Type B pancreatic cell (in vitro differentiated cells): ENCODE measurements at places on chromosomes 4 and X. TPM values are rescaled to one million over a fixed set of nuclear protein-coding genes. Genes with fewer than 3 reads are reported as not detected.

DNA sequence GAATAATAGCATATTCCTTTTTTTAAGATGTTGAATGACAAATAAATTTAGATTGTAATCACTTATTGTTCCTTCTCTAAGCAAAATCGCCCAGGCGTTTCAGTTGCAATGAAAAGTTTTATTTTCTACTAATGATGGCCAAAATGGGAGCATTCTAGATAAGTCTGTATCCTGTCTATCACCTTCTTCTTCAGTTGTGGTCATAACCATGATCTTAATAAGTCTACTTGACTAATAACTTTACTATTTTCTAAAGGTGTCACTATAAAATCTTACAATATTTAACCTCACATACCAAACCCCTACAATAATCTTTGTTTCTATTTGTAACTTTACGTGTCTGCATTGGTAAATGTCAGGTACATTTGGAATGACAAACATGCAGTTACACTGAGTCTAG, 723.7 kb upstream of the MAGEB2 start:
- no peak overlapping the region for H3K4me3 ChIP-seq
- DNase-seq, result no peak
- no peak overlapping the region for H3K27ac ChIP-seq
- H3K36me3 ChIP-seq, result no peaks in the 10 kb centered on the region
- H3K27me3 ChIP-seq, result no peaks in the 10 kb centered on the region
- H3K4me1 ChIP-seq, result peaks cover 3% of the 10 kb centered on the region

GRCh38 chr4:143251779-143252178, 67.1 kb downstream of the USP38 start:
- no peak for DNase-seq
- no peaks in the 10 kb centered on the region for H3K36me3 ChIP-seq
- no peak overlapping the region for H3K4me3 ChIP-seq
- no peaks in the 10 kb centered on the region for H3K4me1 ChIP-seq

The SMPX gene
- total RNA-seq, result 0.95 and 2.8 TPM in 2 replicates

DNA sequence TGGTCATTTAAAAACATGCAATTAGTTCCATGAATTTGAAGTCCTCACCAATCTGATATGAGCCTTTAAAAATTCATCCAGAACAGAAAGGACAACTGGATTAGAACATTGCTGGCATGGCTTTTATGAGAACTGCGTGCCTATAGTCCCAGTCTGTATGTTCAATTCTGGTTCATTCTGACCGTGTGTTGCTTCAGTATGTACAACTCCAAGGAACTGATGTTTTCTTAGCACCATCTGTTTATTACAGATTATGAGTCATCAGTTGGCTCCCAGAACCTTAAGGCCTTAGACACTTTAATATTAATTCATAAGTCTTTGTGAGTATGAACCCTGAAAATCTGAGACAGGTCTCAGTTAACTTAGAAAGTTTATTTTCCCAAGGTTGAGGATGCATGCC, 115.0 kb downstream of the CEP44 start:
- H3K4me3 ChIP-seq, result no peak overlapping the region
- H3K4me1 ChIP-seq, result peaks cover 20% of the 10 kb centered on the region
- no peak for DNase-seq
- no peak overlapping the region for H3K27ac ChIP-seq

DNA sequence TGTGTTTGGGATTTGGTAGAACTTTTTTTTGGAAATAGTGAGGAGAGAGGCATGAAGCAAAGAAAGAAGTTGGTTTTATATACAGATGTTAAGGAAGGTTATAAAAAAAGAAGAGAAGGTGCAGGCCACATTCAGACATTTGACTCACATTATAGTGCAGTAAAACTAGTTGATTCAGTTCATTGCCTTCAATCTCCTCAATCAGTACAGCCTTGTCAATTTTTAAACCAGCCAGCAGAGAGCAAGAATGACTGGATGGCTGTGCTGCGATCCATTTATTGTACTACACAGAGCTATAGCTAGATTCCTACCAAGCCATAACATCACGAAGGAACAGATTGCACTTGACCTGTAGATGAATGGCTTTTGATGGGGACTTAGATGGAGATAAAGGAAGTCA, 79.7 kb upstream of the LSM6 start:
- no peaks in the 10 kb centered on the region for H3K4me1 ChIP-seq
- H3K27me3 ChIP-seq, result peaks cover 5% of the 10 kb centered on the region
- no peak overlapping the region for H3K4me3 ChIP-seq
- no peak overlapping the region for H3K27ac ChIP-seq

The PTCHD1 gene
- total RNA-seq, result 6.0 and 21.6 TPM in 2 replicates

The CYLC1 gene
- total RNA-seq, result not detected in 2 replicates

DNA sequence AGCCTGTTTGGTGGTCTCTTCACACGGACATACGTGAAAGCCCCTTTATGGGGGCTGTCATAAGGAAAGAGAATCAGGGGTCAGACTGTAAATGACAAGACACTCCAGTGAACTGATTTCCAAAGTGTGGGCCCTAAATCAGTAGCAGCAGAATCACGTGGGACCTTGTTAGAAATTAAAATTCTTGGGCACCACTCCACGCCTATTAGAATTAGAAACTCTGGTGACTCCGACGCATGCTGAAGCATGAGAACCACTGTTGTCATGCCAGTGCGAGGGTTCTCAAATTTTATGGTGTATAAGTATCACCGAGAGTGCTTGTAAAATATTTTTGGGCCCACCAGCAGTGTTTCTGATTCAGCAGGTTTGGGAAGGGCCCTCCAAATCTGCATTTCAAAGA, 672.8 kb downstream of the DMD start:
- no peak for DNase-seq
- peaks cover 8% of the 10 kb centered on the region for H3K27me3 ChIP-seq
- H3K36me3 ChIP-seq, result no peaks in the 10 kb centered on the region
- no peak overlapping the region for H3K27ac ChIP-seq

DNA sequence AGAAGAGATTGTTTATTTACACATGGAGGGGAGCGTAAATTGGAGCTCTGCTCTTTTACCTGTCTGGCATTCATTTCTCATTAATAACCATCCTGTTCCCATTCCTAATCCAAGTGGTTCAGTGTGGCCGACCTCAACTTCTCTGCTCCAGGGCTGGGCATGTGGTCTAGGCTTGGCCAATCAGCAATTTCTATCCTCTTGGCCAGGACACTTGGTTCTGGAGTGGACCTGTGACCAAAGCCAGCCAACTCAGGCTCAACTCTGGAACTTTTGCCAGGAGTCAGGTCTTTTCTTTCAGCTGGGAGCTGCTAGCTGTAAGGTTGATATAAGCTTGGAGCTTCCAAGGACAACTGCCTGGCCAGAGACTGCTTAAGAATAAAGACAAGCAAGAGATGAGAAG, 15.6 kb upstream of the RASL11B start:
- no peak overlapping the region for H3K27ac ChIP-seq
- no peaks in the 10 kb centered on the region for H3K27me3 ChIP-seq
- peaks cover 28% of the 10 kb centered on the region for H3K4me1 ChIP-seq
- H3K4me3 ChIP-seq, result no peak overlapping the region
- no peak for DNase-seq

DNA sequence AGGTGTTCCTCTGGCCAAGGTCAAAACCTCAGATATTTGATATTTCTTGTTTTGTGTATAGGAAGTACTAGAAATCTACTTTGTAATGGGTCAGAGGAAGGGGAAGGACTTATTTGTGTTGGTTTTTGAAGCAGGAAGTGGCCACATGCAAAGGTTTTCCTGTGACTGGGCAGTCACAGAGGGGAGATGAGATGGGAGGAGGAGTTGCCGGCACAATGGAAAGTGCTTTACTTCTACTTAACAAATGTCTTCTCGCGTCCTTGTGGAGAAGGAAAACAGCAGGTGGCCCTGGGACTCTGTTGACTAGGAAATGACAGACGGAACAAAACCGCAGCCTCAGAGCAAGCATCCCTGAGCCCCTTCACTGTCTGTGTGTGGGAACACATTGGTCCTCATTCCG, 46.6 kb downstream of the SHROOM2 start:
- no peak overlapping the region for H3K4me3 ChIP-seq
- no peaks in the 10 kb centered on the region for H3K36me3 ChIP-seq
- H3K4me1 ChIP-seq, result peaks cover 5% of the 10 kb centered on the region
- no peak for DNase-seq

DNA sequence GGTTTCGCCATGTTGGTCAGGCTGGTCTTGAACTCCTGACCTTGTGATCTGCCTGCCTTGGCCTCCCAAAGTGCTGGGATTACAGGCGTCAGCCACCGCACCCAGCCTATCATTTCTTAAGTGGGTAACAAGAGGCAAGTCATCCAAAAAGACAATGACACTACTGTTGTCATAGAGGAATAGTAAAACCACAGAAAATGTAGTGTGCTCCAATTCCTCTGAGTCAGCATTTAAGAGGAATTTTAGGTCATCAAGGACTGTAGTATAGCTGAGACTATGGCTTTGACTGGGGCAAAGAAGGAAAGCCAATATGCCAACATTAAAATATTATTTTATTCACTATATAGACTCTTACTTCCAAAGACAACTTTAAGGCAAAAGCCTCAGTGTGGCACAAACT, 48.4 kb downstream of the ATP8A1 start:
- no peak for DNase-seq
- H3K4me3 ChIP-seq, result no peak overlapping the region
- H3K4me1 ChIP-seq, result peaks cover 4% of the 10 kb centered on the region
- H3K27ac ChIP-seq, result no peak overlapping the region

The ATP8A1 gene
- 10.3 and 11.6 TPM in 2 replicates for total RNA-seq

DNA sequence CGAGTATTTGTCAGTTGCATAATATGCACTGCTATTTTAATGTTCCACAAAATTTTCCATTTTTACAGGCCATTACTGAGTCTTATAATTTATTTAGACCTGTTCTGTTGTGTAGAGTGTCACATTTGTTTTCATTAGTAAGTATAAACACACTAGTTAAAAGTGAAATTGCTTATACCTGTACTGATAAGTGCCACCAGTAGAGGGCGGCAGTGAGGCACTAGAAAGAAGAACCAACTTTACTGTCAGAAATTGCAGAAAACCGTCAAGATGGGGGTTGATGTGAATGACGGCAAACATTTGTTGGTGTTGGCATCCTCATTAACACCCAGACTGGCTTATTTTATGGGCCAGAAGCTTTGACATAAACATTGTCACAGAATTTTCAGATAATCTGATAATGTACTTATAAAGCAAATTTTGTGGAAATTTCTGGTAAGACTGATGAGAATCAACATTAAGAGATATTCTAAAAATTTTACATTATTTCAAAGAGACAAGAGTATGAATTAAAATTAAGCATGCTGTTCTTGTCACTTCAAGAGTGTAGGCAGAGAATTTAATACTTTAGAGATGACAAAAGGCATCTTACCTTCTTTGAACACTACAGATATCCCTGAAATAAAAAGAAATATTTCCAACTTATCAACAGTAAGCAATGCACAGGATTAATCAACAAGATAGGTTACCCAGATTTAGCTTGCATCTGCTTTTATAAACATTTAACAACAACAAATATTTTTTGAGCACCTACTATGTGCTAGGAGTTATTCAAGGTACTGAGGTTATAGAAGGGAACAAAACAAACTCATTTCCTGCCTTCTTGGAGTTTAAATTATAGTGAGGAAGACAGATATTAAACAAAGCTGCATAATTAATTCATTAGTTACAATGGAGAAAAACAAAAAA, 24.9 kb downstream of the ALPK1 start:
- peaks cover 7% of the 10 kb centered on the region for H3K27me3 ChIP-seq
- H3K4me3 ChIP-seq, result no peak overlapping the region
- H3K36me3 ChIP-seq, result no peaks in the 10 kb centered on the region
- no peaks in the 10 kb centered on the region for H3K4me1 ChIP-seq
- no peak for DNase-seq

The CDKL5 gene
- total RNA-seq, result 17.0 and 17.9 TPM in 2 replicates

GRCh38 chr4:162782778-162783525, 383.7 kb downstream of the NAF1 start:
- no peak overlapping the region for H3K27ac ChIP-seq
- H3K4me1 ChIP-seq, result no peaks in the 10 kb centered on the region
- no peaks in the 10 kb centered on the region for H3K27me3 ChIP-seq
- DNase-seq, result no peak
- H3K36me3 ChIP-seq, result no peaks in the 10 kb centered on the region

GRCh38 chr4:143280861-143281260, 55.8 kb upstream of the GAB1 start:
- no peaks in the 10 kb centered on the region for H3K4me1 ChIP-seq
- no peaks in the 10 kb centered on the region for H3K27me3 ChIP-seq
- no peak for DNase-seq
- no peak overlapping the region for H3K4me3 ChIP-seq
- H3K27ac ChIP-seq, result no peak overlapping the region
- no peaks in the 10 kb centered on the region for H3K36me3 ChIP-seq

The GNL3L gene
- 34.9 and 42.2 TPM in 2 replicates for total RNA-seq

GRCh38 chrX:40096395-40097091, 1.2 kb downstream of the BCOR start:
- no peak for DNase-seq
- peaks cover 15% of the 10 kb centered on the region for H3K27me3 ChIP-seq
- peak overlapping the region; percentile 91 for H3K4me3 ChIP-seq
- peaks cover 4% of the 10 kb centered on the region for H3K36me3 ChIP-seq
- H3K4me1 ChIP-seq, result peaks cover 20% of the 10 kb centered on the region

- H3K27me3 ChIP-seq, result no peaks in the 10 kb centered on the region
- H3K4me3 ChIP-seq, result no peak overlapping the region
- no peak for DNase-seq
- no peaks in the 10 kb centered on the region for H3K4me1 ChIP-seq
These were observed 71.3 kb upstream of the ANXA3 start for GRCh38 chr4:78480286-78480685.

GRCh38 chr4:108529984-108530905, 90.1 kb upstream of the RPL34 start:
- no peak for DNase-seq
- no peaks in the 10 kb centered on the region for H3K36me3 ChIP-seq
- H3K27me3 ChIP-seq, result peaks cover 7% of the 10 kb centered on the region

DNA sequence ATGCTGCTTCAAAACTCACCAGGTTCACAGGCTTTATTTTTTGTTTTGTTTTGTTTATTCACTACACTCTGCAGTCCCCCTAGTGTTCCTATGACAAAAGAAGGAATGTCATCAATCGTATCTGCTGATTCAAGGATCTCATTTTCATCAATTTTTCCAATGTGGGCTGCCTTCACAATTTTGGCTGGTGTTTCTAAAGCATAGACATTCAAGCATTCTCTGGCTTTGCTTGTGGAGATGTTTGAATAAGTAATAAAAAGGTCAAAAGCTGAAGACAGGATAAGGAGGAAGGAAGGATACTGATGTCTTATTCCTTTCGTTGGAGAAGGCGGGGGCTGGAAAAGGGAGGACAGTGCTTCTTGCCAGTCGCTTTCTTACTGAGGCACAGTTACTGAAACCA, 12.2 kb upstream of the KCNIP4 start:
- H3K27ac ChIP-seq, result no peak overlapping the region
- no peaks in the 10 kb centered on the region for H3K4me1 ChIP-seq
- H3K4me3 ChIP-seq, result no peak overlapping the region
